ENCODE measurements at places on chromosomes 3 and 15.
A peak's percentile ranks its signal among the peaks of the same experiment; 100 is the strongest.

DNA sequence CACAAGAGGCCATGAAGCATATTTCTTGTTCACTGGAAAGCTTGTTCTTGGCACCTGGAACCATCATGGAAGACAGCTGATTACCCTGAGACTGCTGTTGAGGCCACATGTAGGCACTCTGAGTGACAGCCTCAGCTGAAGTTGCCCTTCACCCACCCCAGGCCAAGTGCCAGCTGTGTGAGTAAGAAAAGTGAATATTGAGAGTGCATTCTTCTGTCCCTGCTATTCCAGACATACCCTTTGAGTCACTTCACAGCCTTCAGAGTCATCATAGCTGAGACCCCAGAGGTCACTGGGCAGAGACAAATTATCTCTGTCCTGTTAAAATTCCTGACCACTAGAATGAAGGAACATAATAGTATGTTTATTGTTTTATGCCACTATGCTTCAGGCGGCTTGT lies 79.6 kb downstream of the NFKBIZ start:
- DNase-seq: no peak

GRCh38 chr3:105362021-105362665 lies 4.6 kb upstream of the ALCAM start:
- DNase-seq: no peak

- DNase-seq: no peak
Measured at GRCh38 chr3:155585384-155585783, 159.5 kb downstream of the PLCH1 start.

DNA sequence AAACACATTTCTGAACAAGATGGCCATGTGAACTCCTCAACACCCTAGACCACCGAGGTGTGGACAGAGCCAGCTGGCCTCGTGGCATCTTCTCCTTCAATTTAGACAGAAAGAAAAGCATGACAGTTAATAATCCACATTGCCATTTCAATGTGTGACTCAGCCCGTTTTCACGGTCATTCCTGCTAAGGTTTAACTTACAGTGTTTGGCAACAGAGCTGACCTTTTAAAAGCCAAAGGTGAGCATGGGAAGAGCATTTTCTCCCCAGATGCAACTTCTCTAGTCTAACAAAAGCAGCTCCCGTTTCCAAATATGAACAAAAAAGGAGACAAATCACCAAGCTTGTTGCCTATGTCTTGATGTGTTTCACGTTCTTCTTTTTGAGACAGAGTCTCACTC lies 417.6 kb upstream of the WNT5A start:
- DNase-seq: no peak

DNA sequence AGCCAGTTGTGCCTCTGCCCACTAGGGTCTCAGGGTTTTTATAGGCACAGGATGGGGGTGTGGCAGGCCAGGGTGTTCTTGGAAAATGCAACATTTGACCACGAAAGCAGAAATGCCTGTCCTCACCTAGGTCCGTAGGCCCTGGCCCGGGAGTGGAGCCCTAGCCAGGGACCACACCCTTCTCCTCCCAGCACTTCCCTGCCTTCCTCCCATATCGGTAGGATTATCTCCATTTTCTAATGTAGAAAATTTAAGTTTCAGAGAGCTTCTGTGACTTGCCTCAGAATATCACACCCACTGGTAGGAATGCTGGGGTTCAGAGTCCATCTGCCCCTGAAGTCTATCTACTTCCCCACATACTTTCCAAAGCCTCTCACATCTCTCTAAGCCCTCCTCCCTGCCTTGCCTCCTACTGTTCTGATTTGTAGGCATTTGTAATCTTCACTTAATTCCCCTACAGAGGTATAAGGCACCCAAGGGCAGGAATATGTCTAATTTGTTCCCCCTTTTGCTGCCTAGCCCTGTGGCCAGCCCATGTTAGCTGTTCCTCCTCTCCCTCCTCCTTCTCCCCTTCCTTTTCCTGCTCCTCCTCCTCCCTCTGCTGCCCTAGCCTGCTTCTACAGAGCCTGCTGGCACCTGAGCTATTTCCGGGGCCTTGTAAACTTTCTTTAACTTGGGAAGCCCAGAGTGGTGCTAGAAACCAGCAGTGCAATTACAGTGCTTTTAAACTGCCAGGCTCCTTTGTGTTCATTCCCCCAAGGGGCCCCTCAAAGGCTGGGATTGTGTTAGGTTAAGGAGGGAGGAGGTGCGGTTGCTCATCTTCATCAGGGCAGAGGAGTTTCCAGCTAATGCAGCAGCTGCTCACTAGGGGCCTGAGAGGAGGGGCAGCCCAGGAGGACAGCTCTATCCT lies 71.1 kb downstream of the MRPL46 start:
- DNase-seq: no peak

- no peak for DNase-seq
Measured at GRCh38 chr15:100124361-100124760, 217.4 kb downstream of the ADAMTS17 start.

GRCh38 chr3:4401441-4401840 lies 65.6 kb downstream of the SUMF1 start:
- no peak for DNase-seq

- peak; percentile 44 for DNase-seq
Measured at GRCh38 chr15:84400017-84400740, 164.6 kb downstream of the GOLGA6L4 start.

- no peak for DNase-seq
Measured at GRCh38 chr3:9022305-9023225, 59.3 kb upstream of the RAD18 start.

DNA sequence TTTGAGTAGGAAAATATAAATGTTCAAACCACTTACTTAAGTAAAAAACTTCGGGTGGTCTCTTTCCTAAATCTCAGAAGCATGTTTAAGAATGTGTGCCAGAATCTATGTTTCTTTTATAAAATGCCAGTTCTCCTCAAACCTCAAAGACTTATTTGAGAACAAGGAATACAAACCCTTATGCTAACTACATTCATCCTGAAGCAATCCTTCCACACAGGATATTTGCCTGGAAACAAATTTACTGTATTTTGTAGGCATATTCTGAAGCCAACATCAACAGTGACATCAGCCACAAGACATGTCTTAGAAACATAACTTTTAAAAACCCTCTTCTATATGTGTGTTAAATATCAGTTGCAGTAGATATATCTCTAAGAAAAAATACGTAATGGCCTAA lies 1077.0 kb downstream of the ROBO1 start:
- DNase-seq: no peak

DNA sequence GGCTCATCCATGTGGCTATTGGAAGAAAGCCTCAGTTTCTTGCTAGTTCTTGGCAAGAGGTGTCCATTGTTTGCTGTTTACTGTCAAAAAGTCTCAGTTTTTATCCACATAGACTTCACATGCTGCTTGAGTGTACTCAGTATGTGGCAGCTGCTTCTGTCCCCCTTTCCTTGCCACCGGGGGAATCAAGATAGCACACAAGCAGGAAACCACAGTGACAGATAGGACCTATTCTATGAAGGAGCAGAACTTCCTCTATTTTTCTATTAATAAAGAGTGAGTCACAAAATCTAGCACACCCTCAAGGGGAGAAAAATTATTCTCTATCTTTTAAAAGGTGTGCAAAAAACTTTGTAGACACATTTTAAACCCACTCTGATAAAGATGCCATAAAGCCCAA lies 121.4 kb upstream of the GMNC start:
- no peak for DNase-seq

GRCh38 chr3:144437989-144438388 lies 466.4 kb downstream of the DIPK2A start:
- no peak for DNase-seq

DNA sequence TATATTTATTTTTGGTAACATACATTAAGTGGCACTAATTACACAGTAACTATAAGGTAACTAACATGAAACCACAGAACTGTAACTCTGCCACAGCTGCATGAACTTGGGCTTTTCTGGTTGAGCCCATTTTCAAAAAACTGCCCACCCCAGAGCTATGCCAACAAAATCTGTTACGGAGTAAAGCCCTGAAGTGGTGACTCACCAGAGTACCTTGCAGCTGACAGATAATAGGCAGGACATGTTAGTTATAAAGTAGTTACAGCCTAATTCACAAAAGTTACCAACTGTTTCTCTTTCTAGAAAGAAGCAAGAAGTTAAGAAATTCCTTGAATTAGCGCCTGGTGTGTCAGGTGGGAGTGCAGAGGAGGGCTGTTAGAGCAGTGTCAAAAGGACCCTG lies 1.5 kb upstream of the GPX1 start:
- DNase-seq: no peak

DNA sequence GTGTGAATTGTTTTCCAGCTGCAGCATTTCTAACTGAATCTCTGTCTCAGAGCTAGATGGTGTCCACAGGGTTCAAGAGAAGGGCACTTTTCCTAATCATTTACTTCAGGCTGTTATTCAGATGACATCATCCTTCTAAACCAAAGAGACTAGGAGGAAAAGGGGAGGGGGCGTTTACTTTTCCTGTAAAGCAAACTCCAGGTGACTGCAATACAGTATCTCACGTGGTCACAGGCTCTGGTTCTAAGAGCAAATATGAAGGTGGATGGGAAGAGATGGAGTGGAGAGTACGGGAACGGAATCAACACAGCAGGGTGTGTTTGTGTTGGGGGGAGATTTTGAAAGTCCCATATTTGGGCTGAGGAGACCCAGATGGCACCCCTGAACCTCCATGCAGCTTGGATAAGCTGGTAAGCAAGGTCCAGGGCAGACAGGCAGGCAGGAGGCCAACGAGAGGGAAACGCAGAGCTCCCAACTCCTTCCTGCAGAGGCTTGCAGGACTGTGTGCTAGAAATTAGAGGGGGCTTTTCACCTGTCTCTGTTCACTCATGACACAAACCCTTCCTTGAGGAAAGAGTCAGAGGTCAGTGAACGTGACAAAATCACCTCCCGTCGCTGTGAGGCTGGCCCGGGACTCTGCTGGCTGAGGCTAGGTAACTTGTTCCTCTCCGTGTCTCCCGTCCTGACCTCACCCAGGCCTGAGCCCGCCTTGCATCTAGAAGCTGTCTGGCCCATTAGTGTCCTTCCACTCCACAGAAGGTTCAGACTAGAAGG lies 151.2 kb downstream of the OPA1 start:
- no peak for DNase-seq

DNA sequence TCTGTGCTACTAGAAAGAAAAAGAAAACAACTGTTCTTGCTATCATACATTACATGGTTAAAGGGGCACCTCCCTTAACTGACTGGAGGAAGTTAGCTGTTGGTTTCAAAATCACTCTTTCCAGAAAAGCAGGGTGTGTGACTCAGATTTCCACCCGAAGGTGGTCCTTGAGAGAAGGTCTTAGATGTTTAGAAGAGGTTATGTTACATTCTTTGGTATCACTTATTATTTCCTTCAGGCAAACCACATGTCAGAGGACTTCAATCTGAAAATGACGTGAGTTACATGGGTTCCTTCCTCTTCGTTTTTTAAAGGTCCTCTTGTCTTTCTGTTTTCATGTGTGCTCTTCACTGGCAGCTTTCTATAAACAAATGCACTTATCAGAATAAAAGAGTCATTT lies 307.9 kb upstream of the CBLB start:
- DNase-seq: peak; percentile 58

GRCh38 chr3:76815561-76815960 lies 224.3 kb upstream of the ROBO2 start:
- no peak for DNase-seq

GRCh38 chr3:148062590-148062989 lies 635.1 kb upstream of the AGTR1 start:
- DNase-seq: no peak

GRCh38 chr3:164890061-164890460 lies 188.2 kb downstream of the SI start:
- DNase-seq: no peak

DNA sequence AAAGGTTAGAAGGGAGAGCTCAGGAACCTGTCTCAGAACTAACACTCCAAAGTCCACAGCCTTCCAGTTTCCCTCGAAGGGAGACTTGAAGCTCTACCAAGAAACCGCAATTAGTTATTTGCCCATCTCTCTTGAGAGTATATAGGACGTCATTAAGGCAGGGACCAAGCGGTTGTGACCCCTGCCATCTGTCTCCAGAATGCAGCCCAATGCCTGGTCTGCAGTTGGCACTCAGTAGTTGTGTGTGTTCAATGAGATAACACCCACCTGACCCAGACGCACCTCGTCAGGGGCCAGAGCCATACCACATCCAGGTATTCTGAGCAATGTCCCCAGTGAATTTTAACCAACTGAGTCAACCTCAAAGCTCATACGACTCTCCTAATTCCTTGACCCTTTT lies 251.0 kb downstream of the VPS13C start:
- no peak for DNase-seq

- DNase-seq: peak; percentile 58
Measured at GRCh38 chr3:48899273-48899672, 591 bp upstream of the SLC25A20 start.
